Body of pancreas (tissue), 4 donors: ENCODE measurements at places on chromosomes 5 and 9.

DNA sequence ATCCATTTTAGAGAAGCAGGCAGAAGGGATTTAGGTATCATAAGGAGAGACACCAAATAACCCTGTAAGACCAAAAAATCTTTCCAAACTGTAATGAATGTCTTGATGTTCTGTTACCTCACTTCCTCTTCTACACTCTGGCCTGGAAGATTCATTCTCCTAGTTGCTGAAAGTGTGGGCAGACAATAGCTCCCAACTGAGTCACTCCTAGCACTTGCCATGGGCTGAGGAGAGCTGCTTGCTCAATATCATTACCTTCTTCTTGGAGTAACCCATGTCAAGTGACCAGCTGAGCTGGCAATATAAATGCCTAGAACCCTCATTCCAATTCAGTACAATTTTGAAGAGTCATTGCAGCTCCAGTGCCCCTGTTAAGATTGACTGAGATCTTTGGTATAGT is 1985.5 kb upstream of the CDH6 start:
- H3K36me3 ChIP-seq = no peaks in the 10 kb centered on the region
- no peaks in the 10 kb centered on the region for H3K27me3 ChIP-seq
- no peak for DNase-seq
- H3K27ac ChIP-seq = no peak overlapping the region
- no peaks in the 10 kb centered on the region for H3K4me1 ChIP-seq

DNA sequence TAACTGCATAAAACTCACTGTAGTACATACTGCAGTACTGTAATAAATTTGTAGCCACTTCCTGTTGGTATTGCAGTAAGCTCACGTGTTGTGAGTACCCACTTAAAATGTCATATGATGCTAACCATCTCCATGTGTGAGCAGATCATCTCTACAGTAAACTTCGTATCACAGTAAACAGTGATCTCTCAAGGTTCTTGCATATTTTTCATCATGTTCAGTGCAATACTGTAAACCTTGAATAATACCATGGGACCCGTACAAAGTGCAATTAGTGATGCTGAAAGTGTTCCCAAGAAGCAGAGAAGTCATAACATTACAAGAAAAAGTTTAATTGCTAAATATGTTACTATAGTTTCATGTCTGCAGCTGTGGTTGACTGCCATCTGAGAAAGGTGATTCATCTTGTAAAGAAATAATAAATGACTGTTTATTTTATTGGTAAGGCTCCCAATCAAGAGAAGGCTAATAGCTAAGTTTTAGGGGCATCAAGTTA is 253.8 kb upstream of the POU5F2 start:
- DNase-seq = no peak
- no peak overlapping the region for H3K4me3 ChIP-seq
- no peak overlapping the region for H3K27ac ChIP-seq
- H3K4me1 ChIP-seq = peaks cover 6% of the 10 kb centered on the region

- H3K27ac ChIP-seq = no peak overlapping the region
- no peaks in the 10 kb centered on the region for H3K36me3 ChIP-seq
- no peak overlapping the region for H3K4me3 ChIP-seq
- H3K27me3 ChIP-seq = no peaks in the 10 kb centered on the region
- DNase-seq = peak; percentile 49
Measured at GRCh38 chr5:74105126-74105780, 479.3 kb downstream of the ARHGEF28 start.

DNA sequence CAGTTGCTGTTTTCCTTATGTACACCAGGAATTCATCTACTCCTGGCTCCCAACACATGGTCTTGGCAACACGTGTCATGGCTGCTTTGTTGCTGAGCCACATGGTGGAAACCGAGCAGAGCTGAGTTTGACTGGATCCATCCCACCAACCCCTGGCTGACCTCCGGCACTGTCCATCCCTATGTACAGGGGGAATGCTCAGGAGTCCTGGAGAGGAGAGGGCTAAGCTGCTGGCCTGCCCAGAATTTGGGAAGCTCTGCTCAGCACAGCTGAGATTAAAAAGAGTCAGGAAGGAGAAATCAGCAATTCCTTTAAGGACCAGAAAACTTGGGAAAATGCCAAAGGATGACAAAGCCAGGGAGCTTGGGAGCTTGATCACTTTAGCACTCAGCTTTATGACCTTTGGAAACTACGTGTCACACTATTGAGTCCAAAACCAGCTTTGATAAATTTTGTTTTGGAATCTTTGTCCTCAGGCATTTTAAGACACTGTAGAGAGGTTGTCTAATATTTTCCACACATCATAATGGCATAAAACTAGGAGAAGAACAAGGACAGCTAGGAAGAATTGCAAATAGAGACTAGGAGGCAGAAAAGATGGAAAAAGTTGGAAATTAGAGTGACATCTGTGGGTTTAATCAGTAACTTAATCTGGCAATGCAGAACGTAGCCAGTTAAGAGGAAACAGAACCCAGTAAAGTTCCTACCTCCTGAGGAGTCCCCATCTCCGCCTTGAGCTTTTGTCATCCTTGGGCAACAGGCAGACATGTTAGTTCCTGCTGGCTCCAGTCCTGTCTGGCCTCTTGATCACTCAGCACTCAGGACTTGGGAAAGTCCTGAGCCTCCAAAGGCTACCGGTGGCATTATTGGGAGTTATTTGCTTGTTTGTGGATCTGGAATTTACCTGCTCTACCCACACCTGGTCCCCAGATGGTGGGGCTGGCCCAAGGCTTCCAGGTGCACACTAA is 62.5 kb upstream of the PLPP1 start:
- no peaks in the 10 kb centered on the region for H3K27me3 ChIP-seq
- no peak overlapping the region for H3K4me3 ChIP-seq
- peak overlapping the region; percentile 40 for H3K27ac ChIP-seq
- no peaks in the 10 kb centered on the region for H3K36me3 ChIP-seq
- H3K4me1 ChIP-seq = peaks cover 41% of the 10 kb centered on the region

- H3K4me1 ChIP-seq = peaks cover 16% of the 10 kb centered on the region
- no peaks in the 10 kb centered on the region for H3K36me3 ChIP-seq
- H3K4me3 ChIP-seq = no peak overlapping the region
Measured at GRCh38 chr5:151257731-151258181, 4.8 kb downstream of the GM2A start.

GRCh38 chr9:4152876-4153275 is 147.0 kb downstream of the GLIS3 start:
- DNase-seq = no peak
- no peak overlapping the region for H3K27ac ChIP-seq
- no peaks in the 10 kb centered on the region for H3K36me3 ChIP-seq
- H3K27me3 ChIP-seq = no peaks in the 10 kb centered on the region
- peaks cover 21% of the 10 kb centered on the region for H3K4me1 ChIP-seq

DNA sequence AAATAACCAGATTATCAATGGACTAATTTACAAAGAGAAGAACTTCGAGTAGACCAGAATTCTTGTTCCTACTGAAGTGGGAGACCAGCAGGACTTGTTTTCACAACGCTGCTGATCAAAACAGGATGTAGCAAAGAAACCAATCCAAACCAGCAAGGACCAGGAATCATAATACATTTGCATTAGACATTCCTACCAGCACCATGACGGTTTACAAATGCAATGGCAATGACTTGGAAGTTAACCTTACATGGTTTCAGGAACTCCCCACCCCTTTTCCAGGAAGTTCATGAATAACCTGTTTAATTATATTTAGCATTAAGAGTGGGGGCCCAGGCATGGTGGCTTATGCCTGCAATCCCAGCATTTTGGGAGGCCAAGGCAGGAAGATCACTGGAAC is 100.0 kb downstream of the LPAR1 start:
- H3K4me1 ChIP-seq = peaks cover 7% of the 10 kb centered on the region
- H3K27ac ChIP-seq = no peak overlapping the region
- no peak for DNase-seq
- no peaks in the 10 kb centered on the region for H3K27me3 ChIP-seq

- H3K4me3 ChIP-seq = no peak overlapping the region
- H3K27ac ChIP-seq = peak overlapping the region; percentile 53
- H3K27me3 ChIP-seq = no peaks in the 10 kb centered on the region
- no peaks in the 10 kb centered on the region for H3K36me3 ChIP-seq
Measured at GRCh38 chr5:73654171-73654811, 28.3 kb downstream of the ARHGEF28 start.

DNA sequence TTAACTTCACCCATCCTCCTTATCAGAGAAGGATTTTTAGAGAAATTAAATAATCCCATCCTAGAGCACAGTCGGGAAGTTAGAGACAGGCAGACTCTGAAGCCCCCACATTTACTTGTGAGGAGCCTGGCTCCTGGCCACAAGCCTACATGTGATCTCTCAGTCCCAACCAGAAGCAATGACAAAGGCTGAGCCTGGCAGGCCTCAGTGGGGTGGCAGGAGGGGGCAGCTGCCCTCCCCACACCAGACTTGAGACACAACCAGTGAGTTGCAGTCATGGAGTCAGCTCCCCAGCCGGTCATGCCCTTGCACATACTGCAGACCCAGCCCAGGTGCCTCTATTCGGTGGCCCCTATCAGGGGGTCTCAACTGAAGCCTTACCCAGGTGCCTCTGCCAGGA is 11.0 kb downstream of the NAIF1 start:
- no peaks in the 10 kb centered on the region for H3K27me3 ChIP-seq
- no peak for DNase-seq
- no peaks in the 10 kb centered on the region for H3K36me3 ChIP-seq
- no peak overlapping the region for H3K4me3 ChIP-seq
- peak overlapping the region; percentile 93 for H3K27ac ChIP-seq

- no peak overlapping the region for H3K4me3 ChIP-seq
- H3K27me3 ChIP-seq = no peaks in the 10 kb centered on the region
- H3K36me3 ChIP-seq = no peaks in the 10 kb centered on the region
- no peak overlapping the region for H3K27ac ChIP-seq
- DNase-seq = no peak
Measured at GRCh38 chr9:74861773-74862474, 25.8 kb downstream of the TRPM6 start.

DNA sequence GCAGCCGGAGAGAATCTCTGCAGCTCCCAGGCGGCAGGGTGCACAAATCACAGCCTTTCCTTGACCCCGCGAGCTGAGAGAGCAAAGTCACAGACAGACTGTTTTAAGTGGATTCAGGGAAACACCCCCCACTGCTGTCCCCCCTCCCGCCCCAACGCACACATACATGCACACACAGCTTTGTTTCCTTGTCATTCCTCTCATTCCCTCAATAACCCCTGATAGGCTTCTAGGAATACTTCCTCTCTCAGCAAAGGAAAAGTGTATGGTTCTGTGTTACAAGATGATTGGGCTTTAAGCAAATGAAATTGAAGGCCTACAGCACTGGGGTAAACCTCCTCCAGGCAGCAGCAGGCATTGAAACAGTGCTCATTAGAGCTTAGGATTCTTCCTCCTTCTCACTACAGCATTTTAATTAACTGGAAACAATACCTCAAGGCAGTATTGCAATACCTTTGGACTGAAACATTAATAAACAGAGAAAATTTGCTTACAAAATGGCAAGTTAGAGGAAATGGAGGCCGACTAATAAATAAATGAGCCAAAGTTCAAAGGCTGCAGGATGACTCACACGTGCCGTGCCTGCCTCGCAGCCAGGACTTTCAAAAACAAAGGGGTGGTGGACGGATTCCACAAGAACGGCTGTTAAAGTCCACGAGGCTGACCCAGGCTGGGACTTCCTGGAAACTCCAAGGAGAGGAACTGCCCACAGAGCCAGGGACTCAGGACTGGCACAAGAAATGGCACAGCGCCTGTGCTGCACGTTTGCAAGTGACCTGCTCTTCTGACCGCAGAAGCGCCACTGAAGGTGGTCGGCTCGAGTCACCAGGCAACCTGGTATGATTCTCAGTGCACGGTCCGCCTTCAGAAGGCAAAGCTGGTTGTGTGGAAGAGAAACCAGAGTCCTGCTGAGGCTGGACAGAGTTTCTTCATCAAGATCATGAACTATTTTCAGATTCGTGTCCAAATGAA is 236.2 kb downstream of the SYK start:
- peak; percentile 72 for DNase-seq
- no peaks in the 10 kb centered on the region for H3K27me3 ChIP-seq
